ENCODE measurements at places on chromosomes 7 and 10. TPM values are rescaled to one million over a fixed set of nuclear protein-coding genes. Genes with fewer than 3 reads are reported as not detected.

RBP3 gene
- not detected for total RNA-seq

PHTF2 gene
- total RNA-seq, result 34.3 TPM

KLLN gene
- total RNA-seq, result 0.10 TPM

SFMBT2 gene
- 6.7 TPM for total RNA-seq

TFPI2 gene
- total RNA-seq, result 2.6 TPM

- DNase-seq, result no peak
Measured at GRCh38 chr7:155336812-155337602, 39.3 kb downstream of the INSIG1 start.

GRCh38 chr7:33750177-33750576, 155.2 kb upstream of the BMPER start:
- no peak for DNase-seq

DNA sequence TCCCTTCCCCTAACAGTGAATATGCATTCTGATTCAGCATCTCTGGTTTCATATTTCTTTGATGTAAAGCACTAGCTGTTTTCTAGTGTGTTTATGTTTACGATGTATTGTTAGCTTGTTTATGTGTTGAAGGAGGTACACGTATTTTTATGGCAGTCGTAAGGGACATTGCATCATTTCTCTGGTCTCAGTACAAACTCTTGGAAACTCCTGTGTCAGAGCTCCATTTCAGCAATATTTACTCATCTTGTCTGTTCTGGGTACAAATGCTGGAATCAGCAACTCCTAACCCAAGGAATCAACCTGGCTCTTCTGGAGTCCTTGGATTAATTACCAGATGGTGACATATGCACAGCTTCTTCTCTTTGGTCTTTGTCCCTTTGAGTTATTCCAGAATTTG, 270.0 kb upstream of the PLXDC2 start:
- DNase-seq, result peak; percentile 26

- no peak for DNase-seq
Measured at GRCh38 chr10:113073549-113074189, 123.6 kb downstream of the TCF7L2 start.

- DNase-seq, result peak; percentile 45
Measured at GRCh38 chr7:52355053-52355452, 680.4 kb upstream of the POM121L12 start.

DNA sequence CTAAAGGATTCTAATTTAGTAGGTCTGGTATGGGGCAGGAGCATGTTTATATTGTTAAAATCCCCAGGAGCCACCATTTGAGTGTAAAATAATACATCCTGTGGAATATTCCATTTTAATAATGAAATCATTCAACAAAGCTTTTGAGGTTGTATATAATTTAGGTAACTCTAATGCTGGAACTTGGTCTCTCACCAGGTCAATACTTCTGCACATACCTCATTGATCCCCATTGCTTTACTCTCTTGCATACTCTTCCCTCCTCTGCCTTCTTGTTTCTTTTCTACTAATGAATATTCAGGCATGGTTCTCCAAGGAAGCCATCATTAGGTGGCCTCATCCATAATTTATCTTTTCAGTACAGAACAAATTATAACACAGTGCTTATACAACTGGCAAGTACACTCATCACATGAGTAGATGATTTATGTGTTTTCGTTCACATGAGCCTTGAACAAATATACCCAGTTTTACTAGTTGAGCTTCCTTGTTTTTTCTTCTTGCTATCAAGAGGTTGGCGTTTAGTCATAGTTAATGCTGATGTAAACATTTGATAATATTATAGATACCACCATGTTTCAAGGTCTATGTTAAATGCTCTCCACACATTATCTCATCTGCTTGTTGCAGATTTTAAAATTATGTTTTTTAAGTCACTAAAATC, 7.2 kb downstream of the PALS2 start:
- no peak for DNase-seq

- no peak for DNase-seq
Measured at GRCh38 chr7:79709574-79710409, 256.3 kb upstream of the MAGI2 start.

DNA sequence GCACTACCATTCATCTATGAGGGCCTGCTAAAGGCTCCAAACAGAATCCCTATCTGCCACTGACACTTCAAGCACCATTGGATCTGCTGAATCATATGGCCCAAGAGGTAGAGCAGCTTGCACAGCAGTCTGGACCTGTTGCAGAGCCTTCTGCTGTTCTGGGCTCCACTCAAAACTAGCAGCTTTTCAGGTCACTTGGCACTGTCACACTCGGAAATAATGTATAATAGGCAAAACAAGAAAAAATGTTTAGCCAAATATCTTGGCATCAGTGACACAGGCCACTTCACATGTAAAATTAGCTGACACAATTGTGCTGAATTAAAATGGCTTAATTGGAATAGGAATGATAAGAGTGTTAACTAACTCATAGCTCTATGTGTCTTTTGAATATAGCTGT, 1182.9 kb upstream of the LRRTM3 start:
- no peak for DNase-seq

DNA sequence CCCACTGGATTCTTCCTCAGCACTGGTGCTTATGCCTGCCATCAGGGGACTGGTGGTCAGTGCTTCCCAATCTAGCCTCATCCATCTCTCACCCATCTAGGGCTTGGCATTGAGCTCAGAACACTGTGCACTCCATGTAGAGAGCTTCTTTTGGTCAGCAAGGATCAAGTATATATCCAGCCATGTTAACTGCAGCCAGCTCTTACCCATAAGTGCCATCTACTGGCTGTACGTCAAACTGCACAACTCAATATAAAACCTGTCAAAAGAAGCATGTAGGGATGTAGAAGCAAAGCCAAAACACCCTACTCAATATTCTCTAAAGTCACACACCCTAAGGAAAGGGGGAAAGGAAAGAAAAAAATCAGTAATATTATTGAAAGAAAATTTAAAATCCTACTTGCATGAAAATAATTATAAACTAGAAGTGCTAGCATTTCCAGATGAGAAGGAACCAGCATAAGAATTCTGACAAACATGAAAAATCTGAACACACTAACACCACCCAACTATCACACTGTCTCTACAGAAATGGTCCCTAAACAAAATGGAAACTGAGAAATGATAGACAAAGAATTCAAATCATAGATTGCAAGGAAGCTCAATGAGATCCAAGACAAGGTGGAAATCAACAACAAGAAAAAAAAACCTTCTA, 531.1 kb upstream of the STEAP1 start:
- DNase-seq, result peak; percentile 64

- DNase-seq, result no peak
Measured at GRCh38 chr7:30865076-30865475, 46.6 kb upstream of the AQP1 start.

- DNase-seq, result peak; percentile 91
Measured at GRCh38 chr10:132421847-132422751, 25.1 kb downstream of the PWWP2B start.

DNA sequence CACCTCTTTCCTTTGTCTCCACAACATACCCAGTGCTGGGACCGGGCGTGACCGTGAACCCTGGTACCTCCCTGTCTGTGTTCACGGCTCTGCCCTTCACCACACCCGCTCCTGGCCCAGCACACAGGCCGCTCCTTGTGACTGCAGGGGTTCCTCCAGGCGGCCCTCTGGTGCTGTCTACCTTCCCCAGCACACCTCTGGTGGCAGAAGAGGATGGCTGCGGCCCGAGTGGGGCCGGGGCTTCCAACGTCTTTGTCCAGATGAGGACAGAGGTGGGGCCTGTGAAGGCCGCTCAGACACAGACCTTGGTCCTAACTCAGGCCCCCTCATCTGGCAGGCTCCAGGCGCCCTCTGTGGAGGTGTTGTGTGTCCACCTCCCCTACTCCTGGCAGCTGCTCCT, 55.4 kb upstream of the SGMS1 start:
- DNase-seq, result no peak

DNA sequence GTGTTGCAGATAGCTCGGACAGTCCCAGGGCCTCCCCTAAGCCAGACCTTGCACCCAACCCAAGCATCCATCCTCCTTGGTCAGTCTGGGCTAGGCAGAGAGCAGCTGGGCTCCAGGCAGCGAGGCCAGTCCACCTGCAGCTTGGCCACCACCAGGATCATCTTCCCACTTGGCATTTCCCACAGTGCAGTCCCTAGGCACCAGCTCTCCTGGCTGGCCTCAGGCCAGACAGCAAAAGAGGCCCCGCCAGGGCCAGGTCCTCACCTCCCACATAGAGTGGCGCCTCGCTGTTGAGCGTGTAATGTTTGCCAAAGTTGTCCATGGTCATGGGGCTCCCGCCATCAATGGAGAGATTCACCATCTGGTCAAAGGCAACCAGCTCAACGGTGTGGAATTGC, 171.7 kb downstream of the LCOR start:
- DNase-seq, result no peak

DNA sequence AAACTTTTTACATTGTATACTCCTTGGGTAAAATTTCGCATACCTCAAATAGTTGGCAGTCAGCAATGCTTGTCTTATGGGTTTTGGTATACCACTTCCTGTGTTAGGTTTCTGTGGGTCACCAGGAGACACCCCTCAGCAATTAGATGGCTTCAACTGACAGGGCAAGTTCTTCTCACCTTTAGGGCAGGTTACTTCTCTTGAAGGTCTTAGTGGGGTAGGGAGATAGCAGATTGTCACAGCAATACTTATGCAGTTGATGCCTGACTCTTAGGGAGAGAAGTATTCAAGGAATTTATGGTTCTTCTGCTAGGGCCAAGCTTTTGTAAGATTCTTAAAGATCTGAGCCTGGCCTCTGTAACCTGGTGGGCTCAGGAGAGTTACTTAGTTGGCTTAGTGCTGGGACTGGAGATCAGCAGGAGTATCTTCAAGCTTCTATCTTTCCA, 42.9 kb downstream of the MKLN1 start:
- DNase-seq, result no peak
